ENCODE measurements at places on chromosomes 5 and 9. TPM values are rescaled to one million over a fixed set of nuclear protein-coding genes. Genes with fewer than 3 reads are reported as not detected.

Gene MORN5
- total RNA-seq: 1.5 TPM

Gene EFNA5
- total RNA-seq: 22.9 TPM

Gene SPATA6L
- total RNA-seq: 12.0 TPM

Gene IFNB1
- total RNA-seq: not detected

Gene HAVCR2
- total RNA-seq: 4.5 TPM

Gene EPB41L4A
- 130 TPM for total RNA-seq

Gene ADRA1B
- 0.54 TPM for total RNA-seq

Gene IFNA21
- total RNA-seq: not detected

Gene PSAT1
- total RNA-seq: 42.8 TPM

Gene GABRP
- total RNA-seq: not detected

Gene PBX3
- 123 TPM for total RNA-seq

Gene CDC20B
- total RNA-seq: 0.18 TPM

Gene SMAD5
- total RNA-seq: 61.1 TPM

Gene CATSPER3
- total RNA-seq: 0.45 TPM

Gene BARX1
- not detected for total RNA-seq

Gene CD74
- total RNA-seq: 11.3 TPM

All from cerebellum (tissue), 4 donors.